ENCODE measurements at places on chromosomes 16 and 17. TPM values are rescaled to one million over a fixed set of nuclear protein-coding genes. Genes with fewer than 3 reads are reported as not detected.
A peak's percentile ranks its signal among the peaks of the same experiment; 100 is the strongest.

Gene CETP
- total RNA-seq: not detected

Gene ORC6
- total RNA-seq: 95.0 TPM

Gene CCR7
- 0.31 TPM for total RNA-seq

Gene GAS7
- total RNA-seq: 4.8 TPM

Gene CASKIN2
- 35.2 TPM for total RNA-seq

DNA sequence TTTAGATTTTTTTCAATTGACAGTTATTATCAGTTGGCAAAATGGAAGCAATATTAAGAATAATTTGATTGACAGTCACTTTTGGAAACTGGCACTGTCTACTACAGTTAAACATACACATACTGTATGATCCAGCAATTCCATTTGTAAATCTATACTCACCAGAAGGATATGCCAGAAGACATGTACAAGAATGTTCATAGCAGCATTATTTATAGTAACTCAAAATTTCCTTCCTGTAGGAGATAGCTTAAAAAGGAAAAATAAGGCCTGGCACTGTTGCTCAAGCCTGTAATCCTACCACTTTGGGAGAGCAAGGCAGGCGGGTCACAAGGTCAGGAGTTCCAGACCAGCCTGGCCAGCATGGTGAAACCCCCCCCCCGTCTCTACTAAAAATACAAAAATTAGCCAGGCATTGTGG is 89.3 kb downstream of the VMP1 start:
- no peak overlapping the region for H3K27ac ChIP-seq
- H3K27me3 ChIP-seq: no peaks in the 10 kb centered on the region
- no peak for DNase-seq
- no peaks in the 10 kb centered on the region for H3K4me1 ChIP-seq

DNA sequence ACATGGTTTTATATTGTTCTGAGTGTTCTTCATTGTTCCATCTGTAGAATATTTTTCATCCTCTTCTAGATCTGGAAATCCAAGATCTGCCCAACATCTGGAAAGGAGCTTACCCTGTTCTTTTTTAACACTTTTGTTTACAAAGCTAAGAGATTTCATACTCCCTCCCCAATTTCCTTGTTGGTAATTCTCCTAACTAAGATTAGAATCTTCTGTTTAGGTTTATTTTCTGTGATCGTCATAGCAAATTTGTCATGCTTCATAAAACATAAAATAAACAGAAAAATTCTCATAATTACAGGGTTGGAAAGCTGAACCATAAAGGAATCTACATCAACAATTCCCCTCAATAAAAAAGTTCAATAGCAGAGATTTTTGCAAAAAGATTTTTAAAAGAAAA is 580.3 kb upstream of the CA10 start:
- H3K27ac ChIP-seq: no peak overlapping the region
- H3K4me1 ChIP-seq: no peaks in the 10 kb centered on the region
- H3K4me3 ChIP-seq: no peak overlapping the region
- DNase-seq: no peak
- H3K36me3 ChIP-seq: no peaks in the 10 kb centered on the region
- H3K27me3 ChIP-seq: no peaks in the 10 kb centered on the region

GRCh38 chr17:52470553-52470952 is 312.0 kb upstream of the CA10 start:
- H3K4me1 ChIP-seq: no peaks in the 10 kb centered on the region
- no peak for DNase-seq
- no peaks in the 10 kb centered on the region for H3K27me3 ChIP-seq
- H3K27ac ChIP-seq: no peak overlapping the region
- peaks cover 6% of the 10 kb centered on the region for H3K36me3 ChIP-seq

DNA sequence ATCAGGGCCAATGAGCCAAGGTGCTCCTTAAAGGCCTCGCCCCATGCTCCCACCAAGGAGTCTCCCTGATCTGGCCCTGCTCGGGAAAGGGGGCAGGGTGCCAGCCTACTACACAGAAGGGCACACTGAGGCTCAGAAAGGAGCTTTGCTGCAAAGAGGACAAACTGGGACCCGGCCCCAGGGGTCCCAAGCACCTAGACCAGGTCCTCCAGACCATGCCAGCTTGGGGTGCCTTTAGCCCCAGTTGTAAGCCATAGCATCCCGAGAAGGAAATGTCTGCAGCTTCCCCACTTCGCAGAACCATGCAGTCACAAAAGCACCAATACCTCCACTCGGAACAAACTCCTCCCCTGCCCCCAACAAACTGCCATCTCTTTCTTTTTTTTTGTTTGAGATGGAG is 74.8 kb upstream of the CDC42EP4 start:
- no peaks in the 10 kb centered on the region for H3K27me3 ChIP-seq
- no peaks in the 10 kb centered on the region for H3K4me1 ChIP-seq
- H3K27ac ChIP-seq: no peak overlapping the region
- H3K4me3 ChIP-seq: no peak overlapping the region

DNA sequence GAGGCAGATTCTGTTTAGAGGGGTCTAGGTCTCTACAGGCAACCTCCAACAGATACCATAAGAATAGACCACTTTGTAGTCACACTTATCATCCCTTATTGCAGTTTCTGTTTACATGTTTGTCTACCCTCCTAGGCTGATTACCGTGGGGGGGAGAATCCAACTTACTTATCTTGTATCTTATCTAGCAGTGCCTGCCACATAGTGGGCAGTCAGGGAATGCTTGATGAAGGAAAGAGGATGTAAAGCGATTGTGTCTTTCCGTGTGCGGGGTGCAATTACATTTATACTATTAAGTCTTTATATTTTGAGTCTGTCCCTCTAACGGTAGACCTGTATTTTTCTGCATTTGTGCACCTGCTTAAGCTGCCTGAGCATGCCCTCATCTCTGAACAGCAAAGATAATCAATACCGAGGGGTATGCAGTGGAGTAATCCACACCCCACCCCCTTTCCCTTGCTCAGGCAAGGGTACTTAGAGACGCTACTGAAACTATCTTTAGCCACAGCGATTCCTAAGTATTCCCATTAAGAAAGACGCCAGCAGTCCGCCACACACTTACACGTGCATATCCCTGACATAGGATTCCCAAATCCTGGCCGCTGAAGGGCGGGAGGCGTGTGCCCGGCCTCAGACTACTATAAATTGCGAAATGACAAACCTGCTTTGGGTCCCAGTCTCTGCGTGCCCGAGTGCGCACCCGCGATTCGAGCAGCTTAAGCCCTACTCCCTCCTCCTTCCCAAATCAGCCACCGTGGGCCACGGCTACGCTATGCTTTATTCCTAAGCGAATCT is 635 bp upstream of the AATF start:
- no peak overlapping the region for H3K27ac ChIP-seq
- H3K4me3 ChIP-seq: peak overlapping the region; percentile 94
- H3K27me3 ChIP-seq: peaks cover 45% of the 10 kb centered on the region
- H3K4me1 ChIP-seq: no peaks in the 10 kb centered on the region

- H3K27me3 ChIP-seq: no peaks in the 10 kb centered on the region
- peak; percentile 15 for DNase-seq
- peaks cover 46% of the 10 kb centered on the region for H3K36me3 ChIP-seq
- no peaks in the 10 kb centered on the region for H3K4me1 ChIP-seq
- H3K4me3 ChIP-seq: no peak overlapping the region
These were observed 9.6 kb downstream of the CLUAP1 start for GRCh38 chr16:3510416-3510815.

DNA sequence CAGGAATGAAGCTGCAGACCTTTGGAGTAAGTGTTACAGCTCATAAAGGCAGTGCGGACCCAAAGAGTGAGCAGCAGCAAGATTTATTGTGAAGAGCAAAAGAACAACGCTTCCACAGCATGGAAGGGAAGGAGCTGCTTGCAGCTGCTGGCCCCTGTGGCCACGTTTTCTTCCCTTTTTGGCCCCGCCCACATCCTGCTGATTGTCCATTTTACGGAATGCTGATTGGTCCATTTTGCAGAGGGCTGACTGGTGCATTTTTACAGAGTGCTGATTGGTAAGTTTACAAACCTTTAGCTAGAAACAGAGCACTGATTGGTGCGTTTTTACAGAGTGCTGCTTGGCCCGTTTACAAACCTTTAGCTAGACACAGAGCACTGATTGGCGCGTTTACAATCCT is 841.5 kb downstream of the CDH11 start:
- H3K4me1 ChIP-seq: no peaks in the 10 kb centered on the region
- H3K36me3 ChIP-seq: no peaks in the 10 kb centered on the region
- DNase-seq: no peak
- no peaks in the 10 kb centered on the region for H3K27me3 ChIP-seq
- no peak overlapping the region for H3K27ac ChIP-seq

DNA sequence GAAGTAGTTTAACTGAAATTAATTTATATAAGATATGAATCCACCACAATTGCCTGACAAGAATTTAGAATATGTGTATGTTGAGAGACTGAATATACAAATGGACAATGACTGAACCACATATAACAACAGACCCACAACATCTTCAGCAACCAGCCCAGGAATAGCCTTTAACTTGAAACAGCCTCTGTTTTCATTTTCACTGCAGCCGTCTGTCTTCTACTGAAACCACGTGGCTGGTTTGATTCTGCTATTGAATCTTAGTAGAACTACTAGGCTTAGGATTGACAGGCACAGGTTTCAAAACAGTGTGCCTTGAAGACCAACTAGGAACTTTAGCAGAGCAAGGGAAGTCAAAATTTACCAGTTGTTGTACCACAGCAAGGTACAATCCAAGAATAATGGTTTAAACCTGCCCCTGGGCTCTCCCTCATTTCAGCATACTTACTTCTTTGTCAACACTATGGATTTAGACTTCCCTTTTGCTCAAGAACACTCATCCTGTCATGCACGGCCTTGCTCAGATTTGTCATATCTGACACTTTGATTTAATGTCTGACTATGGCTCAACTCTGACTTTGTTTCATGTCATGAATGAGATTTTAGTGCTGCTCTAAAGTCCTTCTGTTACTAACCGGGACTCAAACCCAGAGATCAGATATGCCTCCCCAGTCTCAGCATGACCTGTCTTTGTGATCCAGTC is 355.0 kb downstream of the KIF2B start:
- H3K27me3 ChIP-seq: no peaks in the 10 kb centered on the region
- H3K4me1 ChIP-seq: no peaks in the 10 kb centered on the region

DNA sequence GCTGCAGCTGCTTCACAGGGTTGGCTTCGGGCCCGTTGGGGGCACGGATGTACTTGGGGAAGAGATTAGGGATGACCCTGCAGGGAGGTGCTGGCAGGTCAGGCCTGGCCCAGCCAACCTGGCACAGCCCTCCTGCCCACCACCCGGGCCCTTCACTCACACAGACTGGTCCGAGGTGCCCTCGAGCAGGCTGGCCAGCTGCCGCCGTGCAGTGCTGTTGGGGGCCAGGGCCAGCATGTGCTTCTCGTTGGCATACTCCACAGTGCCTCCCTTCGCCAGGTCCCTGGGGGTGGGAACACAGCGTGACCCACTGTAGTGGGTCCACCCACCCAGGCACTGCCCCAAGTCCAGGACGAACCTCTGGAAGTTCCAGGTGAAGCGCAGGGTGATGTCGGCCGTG is 9.9 kb downstream of the CTU2 start:
- H3K4me1 ChIP-seq: no peaks in the 10 kb centered on the region
- H3K27me3 ChIP-seq: no peaks in the 10 kb centered on the region
- no peak overlapping the region for H3K4me3 ChIP-seq

DNA sequence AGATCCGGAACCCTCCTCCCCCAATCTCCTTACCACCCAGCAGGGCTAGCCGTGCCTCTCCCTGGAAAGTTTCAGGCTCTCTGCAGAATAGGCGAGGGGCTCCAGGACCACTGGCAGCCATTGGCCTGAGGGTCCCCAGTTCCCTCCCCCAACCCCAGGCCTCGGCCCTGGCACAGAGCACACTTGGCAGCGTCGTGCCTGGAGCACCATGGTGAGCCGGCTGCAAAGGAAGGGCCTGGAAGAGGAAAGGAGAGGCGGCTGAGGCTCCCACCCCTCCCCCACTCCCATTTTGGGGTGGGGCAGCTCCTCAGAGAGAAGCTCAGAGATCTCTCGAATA is 369 bp upstream of the BTBD17 start:
- no peak for DNase-seq
- H3K4me3 ChIP-seq: peak overlapping the region; percentile 81
- no peak overlapping the region for H3K27ac ChIP-seq
- peaks cover 9% of the 10 kb centered on the region for H3K36me3 ChIP-seq

GRCh38 chr16:76197900-76198299 is 79.3 kb upstream of the CNTNAP4 start:
- no peak overlapping the region for H3K4me3 ChIP-seq
- H3K36me3 ChIP-seq: peaks cover 7% of the 10 kb centered on the region
- no peak overlapping the region for H3K27ac ChIP-seq
- no peak for DNase-seq
- H3K4me1 ChIP-seq: peaks cover 11% of the 10 kb centered on the region
- H3K27me3 ChIP-seq: no peaks in the 10 kb centered on the region

DNA sequence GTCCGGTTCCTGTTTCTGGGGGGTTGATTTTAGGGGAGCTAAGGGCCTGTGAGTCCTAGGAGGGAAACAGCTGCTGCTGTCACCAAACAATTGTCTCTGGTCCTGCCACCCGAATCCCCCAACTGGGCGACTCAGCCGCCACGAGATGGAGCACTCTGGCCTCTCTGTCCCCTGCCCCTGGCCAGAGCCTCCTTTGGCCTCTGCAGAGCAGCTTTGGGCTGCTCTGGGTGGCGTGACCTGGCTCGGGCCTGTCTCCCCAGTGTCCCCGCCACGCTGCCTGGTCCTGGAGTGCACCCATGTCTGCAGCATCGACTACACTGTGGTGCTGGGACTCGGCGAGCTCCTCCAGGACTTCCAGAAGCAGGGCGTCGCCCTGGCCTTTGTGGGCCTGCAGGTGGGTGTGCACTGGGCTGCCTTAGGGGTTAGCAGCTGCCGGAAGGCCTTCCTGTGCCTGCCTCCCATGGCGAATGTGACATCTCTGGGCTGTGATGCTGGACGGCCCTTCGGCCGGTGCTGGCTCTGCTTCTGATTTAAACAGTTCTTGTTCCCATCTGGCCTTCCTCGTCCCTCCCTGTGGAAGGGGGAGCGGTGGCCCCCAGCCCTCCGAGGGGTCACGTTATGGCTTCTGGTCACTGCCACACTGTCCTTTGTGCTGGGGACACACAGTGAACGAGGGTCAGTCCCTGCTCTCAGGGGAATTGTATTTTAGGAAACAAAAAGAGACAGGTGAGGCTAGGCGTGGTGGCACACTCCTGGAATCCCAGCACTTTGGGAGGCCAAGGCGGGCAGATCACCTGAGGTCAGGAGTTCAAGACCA is 11.6 kb upstream of the RNF213 start:
- H3K27me3 ChIP-seq: no peaks in the 10 kb centered on the region
- no peak overlapping the region for H3K27ac ChIP-seq
- no peaks in the 10 kb centered on the region for H3K4me1 ChIP-seq
- H3K4me3 ChIP-seq: no peak overlapping the region
- peaks cover 15% of the 10 kb centered on the region for H3K36me3 ChIP-seq

GRCh38 chr17:67365738-67366192 is 612 bp downstream of the PSMD12 start:
- H3K27ac ChIP-seq: no peak overlapping the region
- H3K4me1 ChIP-seq: peaks cover 4% of the 10 kb centered on the region
- peaks cover 30% of the 10 kb centered on the region for H3K36me3 ChIP-seq
- no peaks in the 10 kb centered on the region for H3K27me3 ChIP-seq
- H3K4me3 ChIP-seq: peak overlapping the region; percentile 97
- DNase-seq: no peak

All from H9 (cell line).